ENCODE measurements at places on chromosomes 1 and 21.

GRCh38 chr1:29964718-29965533 is 728.6 kb downstream of the PTPRU start:
- DNase-seq: no peak

- no peak for DNase-seq
Observed at GRCh38 chr1:181469829-181470228, 13.5 kb upstream of the CACNA1E start.

GRCh38 chr1:237042526-237042891 is 525 bp downstream of the RYR2 start:
- no peak for DNase-seq

DNA sequence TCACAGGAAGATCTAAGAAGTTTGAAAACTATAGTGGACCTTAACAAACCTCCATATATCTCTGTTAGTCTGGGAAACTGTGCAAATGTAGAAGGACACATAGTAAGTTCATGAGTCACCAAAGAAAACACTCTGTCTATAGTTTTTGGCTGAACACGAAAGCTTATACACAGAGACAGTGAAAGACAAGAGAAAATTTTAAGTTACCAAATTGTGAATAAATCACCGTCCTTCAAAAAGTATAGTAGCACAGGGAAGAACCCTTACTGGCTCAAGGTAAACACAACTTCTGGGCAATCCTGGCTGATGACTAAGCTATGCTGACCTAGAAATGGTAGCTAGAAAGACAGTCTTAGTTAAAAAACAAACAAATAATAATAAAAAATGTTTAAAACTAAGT is 1057.9 kb downstream of the AMY1C start:
- DNase-seq: no peak

DNA sequence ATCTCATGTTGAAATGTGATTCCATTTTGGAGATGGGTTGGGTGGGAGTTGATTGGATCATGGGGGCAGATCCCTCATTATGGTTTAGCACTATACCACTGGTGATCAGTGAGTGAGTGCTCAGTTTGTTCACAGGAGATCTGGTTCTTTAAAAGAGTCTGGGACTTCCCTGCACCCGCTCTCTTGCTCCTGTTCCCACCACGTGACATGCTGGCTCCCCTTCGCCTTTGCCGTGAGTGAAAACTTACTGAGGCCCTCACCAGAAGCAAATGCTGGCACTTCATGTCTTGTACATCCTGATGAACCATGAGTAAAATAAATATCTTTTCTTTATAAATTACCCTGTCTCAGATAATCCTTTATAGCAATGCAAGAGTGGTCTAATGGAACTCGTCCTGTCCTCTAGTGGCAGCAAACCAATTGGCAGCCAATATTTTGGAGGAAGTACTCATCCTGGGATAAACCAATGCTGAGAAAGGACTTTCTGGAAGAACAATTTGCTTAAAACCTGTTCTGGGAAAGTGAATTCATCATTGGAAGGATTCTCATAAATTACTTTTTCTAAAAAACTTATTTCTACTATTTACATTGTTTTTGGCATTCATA is 27.8 kb upstream of the CYP4A11 start:
- no peak for DNase-seq

DNA sequence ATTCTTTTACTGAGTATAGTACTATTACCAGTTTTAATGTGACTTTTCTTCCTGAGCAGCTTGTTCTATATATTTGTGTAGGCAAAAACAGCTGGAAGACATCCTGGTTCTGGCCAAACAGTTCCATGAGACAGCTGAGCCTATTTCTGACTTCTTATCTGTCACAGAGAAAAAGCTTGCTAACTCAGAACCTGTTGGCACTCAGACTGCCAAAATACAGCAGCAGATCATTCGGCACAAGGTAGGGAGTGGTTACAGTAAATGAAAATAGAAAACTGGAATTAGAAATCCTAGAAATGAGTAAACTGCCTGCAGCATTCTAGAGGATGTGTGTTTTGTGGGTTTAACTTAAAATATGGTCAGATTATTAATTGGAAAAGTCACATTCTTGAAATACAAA is 64.1 kb upstream of the BMP8A start:
- DNase-seq: no peak

DNA sequence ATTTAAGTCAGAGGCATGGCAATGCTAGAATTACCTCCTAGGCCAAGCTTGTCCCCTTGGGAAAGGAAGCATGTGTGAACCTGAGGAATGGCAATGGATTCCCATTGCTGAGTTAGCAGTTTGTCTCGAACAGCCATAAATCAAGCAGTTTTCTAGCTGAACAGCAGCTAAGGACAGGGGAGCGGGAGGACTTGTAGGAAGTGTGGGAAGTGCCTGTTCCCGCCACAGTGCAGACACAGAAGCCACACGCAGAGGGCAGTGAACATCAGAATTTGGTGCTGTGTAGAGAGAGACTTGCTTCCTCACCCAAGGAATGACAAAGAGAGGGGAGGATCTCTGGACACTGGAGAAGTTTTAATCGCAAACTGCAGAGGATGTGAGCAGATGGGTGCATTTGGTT is 3.8 kb downstream of the PHGDH start:
- no peak for DNase-seq

DNA sequence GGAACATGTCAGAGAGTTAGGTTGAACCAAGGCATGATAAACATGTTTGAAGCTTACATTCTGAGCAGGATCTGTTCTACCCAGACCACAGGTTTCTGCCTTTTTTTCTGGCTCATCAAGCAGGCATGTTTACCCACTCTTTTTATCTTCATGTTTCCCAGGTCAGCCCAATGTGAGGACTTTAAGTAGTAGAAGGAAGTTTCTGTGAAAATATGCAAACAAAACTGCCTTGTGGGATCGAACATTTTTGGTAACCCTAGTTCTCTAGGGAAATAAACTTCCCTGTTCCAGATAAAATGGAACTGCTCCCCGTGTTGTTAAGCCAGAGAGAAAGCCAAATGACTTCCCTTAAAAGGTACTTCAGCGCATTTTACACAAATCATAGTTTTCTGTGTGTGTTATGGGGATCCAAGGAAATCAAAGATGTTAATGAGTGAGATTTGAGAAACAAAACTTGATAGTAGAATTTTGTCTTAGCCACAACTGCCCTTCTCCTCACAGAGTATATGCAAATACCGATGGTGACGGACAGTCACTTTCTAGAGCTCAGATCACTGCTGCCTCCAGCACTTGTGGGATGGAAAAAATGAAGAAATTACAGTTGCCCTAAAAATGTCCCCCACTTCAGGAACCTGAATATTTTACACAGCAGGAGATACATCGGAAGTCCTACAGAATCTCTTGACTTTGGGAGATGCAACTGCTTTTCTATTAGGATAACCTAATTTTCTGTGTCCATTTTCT is 765 bp upstream of the HIPK1 start:
- no peak for DNase-seq

- DNase-seq: peak; percentile 53
Observed at GRCh38 chr1:40036574-40036973, 4.0 kb upstream of the CAP1 start.

DNA sequence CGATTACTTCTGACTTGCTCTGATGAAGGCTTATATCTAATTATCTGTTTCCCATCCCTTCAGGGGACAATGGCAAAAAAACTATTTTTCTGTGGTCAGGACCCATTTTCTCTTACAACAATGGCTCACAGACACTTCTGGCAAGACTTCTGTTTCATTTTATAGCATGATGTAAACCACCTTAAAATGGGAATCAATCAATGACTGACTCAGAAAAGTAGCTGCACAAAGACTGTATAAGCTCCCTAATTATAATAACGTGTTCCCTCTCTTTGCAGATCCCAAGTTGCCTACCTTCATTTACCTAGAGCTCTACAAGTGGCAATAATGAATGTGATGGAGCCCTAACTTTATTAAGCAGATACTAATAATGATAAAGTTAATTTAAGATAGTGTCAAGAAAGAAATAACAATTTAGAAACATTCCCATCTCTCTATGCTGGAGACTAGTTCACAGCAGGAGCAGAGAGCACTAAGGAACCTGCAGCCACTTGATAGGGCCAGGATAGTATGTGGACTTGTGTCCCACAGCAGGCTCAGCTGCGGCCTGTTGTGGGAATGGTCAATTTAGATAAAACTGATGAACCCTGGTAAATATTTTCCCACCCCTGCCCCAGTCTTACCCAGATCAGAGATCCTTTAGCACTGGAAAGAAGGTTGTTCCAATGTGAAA is 538 bp downstream of the GBP2 start:
- no peak for DNase-seq

DNA sequence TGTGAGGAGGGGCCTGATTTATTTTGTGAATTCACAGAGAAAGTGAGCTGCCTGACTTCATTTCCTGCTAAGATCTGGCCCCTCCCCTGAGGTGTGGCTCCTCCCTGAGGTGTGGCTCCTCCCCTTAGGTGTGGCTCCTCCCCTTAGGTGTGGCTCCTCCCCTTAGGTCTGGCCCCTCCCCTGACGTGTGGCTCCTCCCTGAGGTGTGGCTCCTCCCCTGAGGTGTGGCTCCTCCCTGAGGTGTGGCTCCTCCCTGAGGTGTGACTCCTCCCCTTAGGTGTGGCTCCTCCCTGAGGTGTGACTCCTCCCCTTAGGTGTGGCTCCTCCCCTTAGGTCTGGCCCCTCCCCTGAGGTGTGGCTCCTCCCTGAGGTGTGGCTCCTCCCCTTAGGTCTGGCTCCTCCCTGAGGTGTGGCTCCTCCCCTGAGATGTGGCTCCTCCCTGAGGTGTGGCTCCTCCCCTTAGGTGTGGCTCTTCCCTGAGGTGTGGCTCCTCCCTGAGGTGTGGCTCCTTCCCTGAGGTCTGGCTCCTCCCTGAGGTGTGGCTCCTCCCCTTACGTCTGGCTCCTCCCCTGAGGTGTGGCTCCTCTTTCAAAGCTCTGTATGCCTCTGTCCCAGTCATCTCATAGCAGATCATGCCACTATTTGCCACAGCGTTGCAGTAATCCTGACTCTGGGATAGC is 26.9 kb upstream of the LRRC3 start:
- no peak for DNase-seq

GRCh38 chr1:26164861-26165842 is 3.6 kb downstream of the C1orf232 start:
- no peak for DNase-seq

GRCh38 chr1:66176012-66176715 is 357.8 kb upstream of the SGIP1 start:
- DNase-seq: no peak

DNA sequence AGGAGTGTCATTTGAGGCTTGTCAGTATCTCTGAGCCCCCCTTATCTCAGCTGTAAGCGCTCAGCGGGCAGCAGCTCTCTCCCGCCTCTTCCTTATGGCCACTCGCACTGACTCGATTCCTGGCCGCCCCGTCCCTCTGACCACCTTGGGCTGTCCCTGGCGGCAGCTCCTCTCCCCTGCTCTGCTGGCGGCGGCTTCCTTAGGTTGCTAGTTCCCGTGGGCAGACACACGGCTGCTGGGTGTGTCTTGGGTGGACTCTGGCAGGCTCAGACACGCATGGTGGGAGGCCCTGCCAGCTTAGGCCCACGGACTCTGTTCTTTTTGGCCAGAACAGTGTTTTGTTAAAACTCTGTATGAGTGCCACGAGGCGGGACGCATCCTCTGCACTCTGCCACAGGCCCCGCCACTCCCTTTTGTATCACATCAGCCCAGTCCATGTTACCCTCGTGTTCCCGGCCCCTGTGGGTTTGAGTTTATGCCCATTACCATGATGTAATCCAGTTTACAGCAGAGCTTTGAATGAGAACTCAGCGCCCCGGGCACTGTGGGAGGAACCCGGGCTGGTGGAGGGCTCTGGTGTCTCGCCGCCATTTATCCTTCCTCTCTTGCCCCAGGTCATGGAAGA is 45.9 kb downstream of the COQ8A start:
- DNase-seq: no peak

DNA sequence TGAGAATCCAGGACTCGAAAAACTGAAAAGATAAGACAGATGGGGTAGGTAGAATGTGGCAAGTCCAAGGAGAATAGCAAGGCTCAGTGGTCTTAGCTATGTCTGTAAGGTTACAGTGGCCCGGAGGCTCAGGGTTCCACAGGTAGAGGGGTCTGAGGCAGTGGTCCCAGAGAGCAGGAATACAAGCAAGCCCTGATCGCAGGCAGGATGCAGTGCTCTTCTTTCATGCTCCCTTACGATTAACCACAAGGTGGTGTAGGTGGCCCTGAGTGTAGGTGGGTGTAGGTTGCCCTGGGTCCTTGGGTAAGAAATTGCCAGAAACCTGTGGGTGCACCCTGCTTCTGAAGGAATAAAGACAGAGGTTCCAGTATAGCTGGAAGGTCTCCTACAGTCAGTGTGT is 99.1 kb upstream of the RAB3GAP2 start:
- no peak for DNase-seq

- no peak for DNase-seq
Observed at GRCh38 chr1:54952950-54953718, 27.3 kb upstream of the TMEM61 start.

- DNase-seq: no peak
Observed at GRCh38 chr1:82343381-82343780, 542.6 kb downstream of the ADGRL2 start.

DNA sequence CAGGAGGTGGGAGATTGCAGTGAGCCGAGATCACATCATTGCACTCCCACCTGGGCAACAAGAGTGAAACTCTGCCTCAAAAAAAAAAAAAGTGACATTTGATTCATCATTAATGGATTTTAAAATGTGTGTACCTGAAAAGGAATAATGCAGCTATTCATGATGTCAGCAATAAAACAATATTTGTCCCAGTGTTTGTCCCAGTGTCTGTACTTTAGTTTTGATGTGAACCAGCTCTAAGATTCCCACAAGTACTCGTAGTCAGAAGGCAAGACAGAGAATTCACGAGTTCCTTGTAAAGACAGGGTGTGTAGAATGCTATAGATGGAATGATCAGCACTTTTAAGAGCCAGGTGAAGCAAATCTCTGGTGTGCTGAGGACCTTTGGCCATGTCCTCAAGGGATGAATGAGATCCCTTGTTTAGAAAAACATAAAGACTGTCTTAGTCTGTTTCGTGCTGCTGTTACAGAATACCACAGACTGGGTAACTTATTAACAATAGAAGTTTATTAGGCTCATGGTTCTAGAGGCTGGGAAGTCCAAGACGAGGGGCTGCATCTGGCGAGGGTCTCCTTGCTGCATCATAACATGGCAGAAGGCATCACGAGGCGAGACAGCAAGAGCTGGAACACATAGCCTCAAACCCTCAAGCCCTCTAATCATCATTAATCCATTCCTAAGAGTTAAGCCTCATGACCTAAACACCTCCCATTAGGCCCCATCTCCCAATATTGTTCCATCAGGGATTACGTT is 12.0 kb upstream of the TMPRSS2 start:
- no peak for DNase-seq

GRCh38 chr1:24641646-24642151 is 1.4 kb upstream of the SRRM1 start:
- no peak for DNase-seq

DNA sequence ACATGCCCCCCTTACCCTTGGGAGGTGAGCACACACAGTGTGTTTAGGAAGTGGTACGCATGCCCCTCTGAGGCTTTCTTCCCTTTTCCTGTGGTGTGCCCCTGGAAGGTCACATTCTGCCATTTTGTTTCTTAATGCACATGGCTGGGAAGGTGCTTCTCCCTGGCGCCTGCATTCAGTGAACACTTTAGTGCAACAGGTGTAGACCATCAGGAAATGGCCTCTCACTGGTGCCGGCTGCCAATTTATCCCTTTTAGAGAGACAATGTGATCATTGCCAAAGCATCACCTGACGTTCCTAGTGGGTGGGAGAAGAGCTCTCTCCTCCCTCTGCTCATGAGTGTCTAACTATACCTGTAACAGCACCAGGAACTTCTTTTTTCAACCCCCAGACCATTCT is 51.8 kb upstream of the PDE9A start:
- DNase-seq: no peak

All from NCI-H1694 treated with DMSO at 0.1 percent for 48 hours (cell line).